Iris pigment epithelial cell (primary cell): ENCODE measurements at places on chromosomes 7 and 10.

DNA sequence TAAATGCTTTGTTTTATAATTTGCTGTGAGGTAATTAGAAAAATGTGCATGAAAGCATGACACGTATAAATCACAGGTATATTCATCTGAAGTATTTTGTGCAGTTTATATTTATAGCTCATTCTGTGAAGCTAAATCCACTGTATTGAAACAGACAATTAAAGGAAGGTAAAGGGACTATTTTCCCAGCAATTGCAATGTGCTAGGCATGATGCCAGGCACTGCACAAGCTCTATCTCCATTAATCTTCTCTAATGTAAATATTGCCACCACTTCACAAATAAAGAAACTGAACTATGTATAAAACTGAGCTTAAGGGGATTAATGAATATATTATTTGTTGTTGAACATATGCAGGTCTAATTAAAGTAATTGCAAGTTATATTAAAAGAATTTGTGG lies 1012.5 kb downstream of the NRG3 start:
- no peak for DNase-seq

DNA sequence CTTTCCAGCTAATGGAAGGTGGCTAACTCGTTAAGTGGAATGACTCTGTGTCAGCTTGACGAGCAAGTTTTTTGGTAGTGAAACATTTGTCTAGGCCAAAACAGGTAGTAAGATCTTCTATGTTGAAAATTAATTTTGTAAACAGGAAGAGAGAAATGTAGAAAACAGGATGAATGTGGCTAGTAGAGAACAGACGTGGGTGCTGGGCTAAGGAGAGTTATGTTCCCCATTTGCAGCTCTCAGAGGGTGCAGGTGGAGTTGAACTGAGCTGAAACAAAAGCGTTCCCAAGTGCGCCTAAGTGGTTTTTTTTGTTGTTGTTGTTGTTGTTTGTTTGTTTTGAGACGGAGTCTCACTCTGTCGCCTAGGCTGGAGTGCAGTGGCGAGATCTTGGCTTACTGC lies 59.5 kb upstream of the SRPK2 start:
- no peak for DNase-seq

- DNase-seq = no peak
These were observed 2.4 kb upstream of the KLF14 start for GRCh38 chr7:130736298-130736900.

GRCh38 chr7:150996376-150997074 lies 5.7 kb downstream of the NOS3 start:
- DNase-seq = no peak

GRCh38 chr10:59894114-59894513 lies 12.2 kb downstream of the CCDC6 start:
- peak; percentile 72 for DNase-seq

DNA sequence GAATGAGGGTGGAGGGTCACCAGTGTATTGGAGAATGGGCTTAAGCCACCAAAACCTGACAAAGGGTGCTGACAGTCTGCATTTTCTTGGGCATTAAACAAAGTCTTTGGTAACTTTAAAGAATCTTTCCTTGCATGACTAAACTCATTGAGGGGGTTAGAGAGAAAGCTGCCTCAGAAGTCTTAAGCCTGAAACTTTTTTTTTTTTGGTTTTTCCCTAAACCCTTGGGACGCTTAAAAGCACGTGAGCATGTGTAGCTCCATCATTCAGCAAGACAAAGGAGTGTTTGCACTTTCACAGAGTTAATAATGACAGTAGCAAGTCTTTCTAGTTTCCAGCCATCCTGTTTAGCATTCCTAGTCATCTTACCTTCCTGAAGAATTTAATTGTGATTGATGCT lies 110.7 kb downstream of the LRMDA start:
- DNase-seq = no peak

DNA sequence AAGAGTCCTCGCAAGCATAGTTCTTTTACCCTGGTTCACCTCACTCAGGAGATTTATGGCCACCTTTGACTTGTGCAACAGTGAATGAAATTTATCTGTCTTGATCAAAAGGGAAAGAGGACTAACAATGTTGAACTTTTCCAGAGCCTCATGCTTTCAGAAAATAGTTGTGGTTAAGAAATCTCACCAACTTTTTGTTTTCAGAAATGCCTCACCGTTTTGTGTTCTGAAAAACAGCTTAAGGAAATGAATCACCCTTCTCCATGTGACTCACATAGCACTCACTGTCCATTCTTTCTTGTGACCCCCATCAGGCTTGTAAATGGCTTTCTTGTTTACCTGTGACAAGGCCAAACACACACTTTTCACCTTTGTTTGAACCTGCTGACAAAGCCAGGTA lies 148.6 kb upstream of the FAM3C start:
- DNase-seq = peak; percentile 97

- no peak for DNase-seq
These were observed 16.7 kb upstream of the CFAP46 start for GRCh38 chr10:132958883-132959558.

GRCh38 chr10:8544057-8544380 lies 489.5 kb downstream of the GATA3 start:
- no peak for DNase-seq

GRCh38 chr10:130128922-130129321 lies 7.3 kb upstream of the GLRX3 start:
- no peak for DNase-seq

DNA sequence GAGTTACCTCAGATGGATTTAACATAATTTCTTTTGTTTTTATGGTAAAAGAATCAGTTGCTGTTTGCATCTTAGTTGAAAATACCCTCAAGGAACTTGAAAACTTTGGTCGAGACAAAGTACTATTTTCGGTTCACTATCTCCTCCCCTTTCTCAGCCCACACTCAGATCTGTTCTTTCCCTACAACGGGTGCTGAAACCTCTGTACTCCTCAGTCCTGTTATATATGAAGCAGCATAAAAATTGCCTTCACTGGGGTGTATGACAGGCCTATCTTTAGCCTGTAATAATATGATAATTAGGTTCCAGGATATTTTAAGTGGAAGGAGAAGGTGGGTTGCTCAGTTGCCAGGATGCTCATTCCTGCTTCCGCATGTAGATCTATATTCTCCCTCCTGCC lies 105.2 kb upstream of the NOBOX start:
- no peak for DNase-seq

DNA sequence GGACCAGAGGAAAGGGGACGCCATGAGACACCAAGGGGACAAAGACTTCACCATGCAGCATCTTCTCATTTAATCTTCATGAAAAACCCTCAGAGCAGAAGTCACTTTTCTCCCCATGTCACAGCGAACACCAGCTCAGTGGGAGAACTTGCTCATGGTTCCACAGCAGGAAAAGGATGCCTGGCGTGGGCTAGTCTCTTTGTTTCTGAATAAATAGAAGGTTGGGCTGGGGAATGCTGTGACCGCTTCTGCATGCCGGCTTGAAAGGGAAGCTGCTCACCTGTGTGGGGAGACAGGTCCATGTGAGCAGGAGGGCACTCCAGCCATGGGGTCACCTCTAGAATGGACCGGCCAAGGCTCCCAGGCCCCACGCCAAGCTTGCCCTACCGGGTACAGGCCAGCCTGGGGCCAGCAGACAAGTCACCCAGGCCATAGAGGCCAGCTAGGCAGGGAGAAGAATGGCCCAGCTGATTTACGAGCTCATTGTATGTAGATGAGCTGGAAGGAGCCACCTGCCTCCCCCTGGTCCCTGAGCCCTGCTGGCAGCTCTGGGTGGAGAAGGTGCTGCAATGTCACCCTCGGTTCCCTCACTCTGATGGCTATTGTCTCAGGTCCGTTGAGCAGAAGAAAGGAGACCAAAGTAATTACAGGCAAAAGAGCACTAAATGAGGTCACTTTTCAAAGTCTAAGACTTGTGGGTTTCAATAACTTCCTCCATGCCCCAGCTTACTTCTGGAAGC lies 82.0 kb upstream of the PDZD8 start:
- DNase-seq = no peak

DNA sequence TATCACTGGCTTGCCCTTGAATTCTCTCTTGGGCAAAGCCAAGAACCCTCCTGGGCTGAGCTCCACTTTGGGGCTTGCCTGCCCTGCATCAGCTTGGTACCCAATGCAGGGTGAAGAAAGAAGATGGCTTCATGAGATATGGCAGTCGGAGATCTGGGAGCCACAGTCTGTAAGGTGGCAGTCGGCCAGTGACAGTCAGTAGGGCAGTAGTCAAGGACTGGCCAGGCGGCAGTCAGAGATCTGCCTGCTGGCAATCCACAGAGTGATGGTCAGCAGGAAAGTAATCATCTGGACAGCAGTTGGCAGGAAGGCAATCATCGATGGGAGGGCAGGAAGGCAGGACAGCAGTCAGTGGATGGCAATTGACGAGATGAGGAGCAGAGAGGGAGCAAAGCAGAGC lies 32.6 kb upstream of the CNNM1 start:
- DNase-seq = no peak

DNA sequence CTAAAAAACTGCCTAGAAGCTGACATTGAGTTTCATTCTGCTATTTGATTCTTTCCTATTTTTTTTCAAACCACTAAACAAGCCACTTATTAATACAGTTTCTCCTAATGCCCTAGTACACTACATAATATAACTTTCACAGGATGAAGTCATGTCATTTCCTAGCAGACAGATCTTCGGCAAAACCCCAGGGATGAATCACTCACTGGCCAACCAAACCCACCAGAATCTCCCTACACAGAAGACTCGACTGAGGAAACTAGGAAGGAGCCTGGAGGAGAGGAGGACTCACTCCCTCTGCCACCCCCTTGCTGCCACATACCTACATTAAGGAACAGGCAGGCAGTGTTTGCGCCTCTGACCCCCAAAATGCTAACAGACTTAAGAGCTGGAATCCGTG lies 33.4 kb downstream of the XPNPEP1 start:
- peak; percentile 96 for DNase-seq

GRCh38 chr7:51263631-51264484 lies 52.8 kb downstream of the COBL start:
- DNase-seq = no peak

- no peak for DNase-seq
These were observed 113.3 kb downstream of the CYTH3 start for GRCh38 chr7:6159097-6159483.

DNA sequence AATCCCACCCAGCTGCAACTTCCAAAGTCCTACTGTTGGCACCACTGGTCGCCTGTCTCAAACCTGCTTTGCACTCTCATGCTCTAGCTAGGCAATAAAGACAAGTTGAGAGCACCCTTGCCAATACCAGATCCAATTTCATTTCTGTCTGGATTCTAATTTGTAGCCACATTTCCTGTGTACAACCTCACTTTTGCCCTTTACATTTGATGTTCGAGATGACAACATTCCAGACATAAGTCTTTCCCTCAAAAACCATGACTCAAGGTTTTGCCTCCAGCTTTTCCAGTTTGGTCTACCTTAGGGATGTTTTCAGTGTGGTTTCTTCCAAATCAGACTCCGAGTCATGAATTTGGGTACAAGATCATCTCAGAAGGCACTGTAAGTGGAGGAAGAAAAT lies 309.0 kb downstream of the GPAM start:
- peak; percentile 18 for DNase-seq

DNA sequence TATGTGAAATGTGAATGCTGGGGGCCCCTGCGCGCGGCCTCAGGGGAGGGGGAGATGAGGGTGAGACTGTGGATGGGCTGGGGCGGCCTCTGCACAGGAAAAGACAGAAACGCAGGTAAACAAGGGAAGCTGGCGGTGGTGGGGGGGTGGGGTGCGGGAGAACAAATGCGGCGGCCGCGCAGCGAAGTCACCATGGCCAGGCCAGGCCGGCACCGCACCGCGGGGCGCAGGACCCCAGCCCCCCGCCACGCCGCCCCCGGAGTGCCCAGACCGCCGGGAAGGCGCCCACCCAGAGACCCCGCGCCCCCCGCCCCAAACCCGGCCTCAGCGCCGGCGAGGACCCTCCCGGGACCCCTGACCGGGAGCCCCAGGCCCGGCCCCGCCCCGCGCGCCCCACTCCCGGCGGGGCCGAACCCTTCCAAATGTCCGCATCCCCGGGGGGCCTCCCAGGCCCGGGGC lies 14.5 kb upstream of the DNAAF5 start:
- no peak for DNase-seq

DNA sequence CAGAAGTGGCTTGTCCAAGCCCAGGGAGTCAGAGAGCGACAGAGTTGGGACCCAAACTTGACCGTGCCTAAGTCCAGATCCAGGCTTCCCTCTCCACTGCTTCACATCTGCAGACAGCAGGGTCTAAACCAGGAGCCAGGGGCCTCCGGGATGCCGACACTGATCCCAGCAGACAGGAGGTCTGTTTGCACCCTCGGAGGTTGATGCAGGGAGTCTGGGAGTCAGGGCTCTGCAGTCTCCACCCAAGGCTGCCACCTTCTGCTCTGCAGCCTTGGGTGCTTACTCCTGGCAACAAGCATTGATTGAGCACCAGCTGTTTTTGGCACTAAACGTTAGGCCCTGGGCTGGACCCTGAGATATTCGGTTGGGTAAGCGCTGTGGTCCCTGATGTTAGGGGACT lies 21.0 kb downstream of the ELFN1 start:
- no peak for DNase-seq

GRCh38 chr7:108146070-108146842 lies 16.1 kb upstream of the LAMB4 start:
- DNase-seq = peak; percentile 85

DNA sequence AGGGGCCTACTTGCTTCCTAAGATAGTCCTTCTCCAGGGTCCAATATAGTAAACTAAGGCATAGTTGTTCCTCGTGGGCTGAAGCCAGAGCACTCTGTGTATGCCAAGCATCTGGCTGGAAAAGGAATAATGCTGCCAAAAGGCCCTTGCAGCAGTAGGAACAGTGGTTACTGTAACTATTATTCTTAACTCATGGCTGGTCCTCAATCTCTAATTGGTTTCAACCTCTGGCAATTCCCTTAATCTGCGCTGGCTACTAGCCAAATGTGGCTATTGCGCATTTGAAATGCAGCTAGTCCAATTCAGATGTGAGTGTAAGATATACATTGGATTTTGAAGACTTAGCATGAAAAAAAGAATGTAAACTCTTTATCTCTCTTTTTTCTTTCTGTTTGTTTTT lies 27.8 kb upstream of the LBX1 start:
- DNase-seq = no peak

DNA sequence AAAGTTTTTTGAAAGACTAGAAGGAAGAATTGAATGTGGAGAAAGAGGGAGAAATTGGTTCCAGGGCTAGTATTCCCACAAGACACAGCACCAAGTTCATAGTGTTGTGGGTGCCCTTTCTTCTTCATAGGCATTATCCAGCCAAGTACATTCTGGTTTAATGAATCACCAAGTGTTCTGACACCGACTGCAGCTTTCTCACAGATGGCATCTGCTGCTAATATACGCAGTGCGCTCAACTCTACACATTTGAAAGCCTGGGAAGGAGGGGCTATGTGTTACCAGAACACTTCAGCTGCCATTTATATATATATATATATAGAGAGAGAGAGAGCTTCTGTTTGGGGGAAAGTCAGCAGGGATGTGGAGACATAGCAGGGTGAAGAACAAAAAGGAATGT lies 1168.4 kb downstream of the GATA3 start:
- peak; percentile 21 for DNase-seq

- DNase-seq = peak; percentile 94
These were observed 73.8 kb downstream of the CUL1 start for GRCh38 chr7:148772297-148773089.

- peak; percentile 76 for DNase-seq
These were observed 161.5 kb upstream of the AGR3 start for GRCh38 chr7:17043012-17043877.
